ENCODE measurements at places on chromosomes 5 and 9.

DNA sequence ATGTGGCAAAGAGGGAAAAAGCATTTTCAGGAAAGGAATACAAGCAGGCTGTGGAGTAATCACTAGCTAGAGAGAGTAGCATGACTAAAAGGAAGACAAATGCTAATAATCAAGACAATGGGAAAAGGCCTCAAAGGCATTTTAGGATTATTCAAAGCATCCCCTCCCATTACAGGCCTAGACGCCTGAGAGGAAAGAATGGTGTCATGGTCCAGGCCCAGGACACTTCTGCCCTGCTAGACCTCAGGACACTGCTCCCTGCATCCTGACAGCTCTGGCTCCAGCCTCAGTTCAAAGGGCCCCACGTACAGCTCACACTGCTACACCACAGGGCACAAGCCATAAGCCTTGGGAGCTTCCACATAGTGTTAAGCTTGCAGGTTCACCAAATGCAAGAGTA, 40.8 kb upstream of the SHISAL2B start:
- no peak for DNase-seq

DNA sequence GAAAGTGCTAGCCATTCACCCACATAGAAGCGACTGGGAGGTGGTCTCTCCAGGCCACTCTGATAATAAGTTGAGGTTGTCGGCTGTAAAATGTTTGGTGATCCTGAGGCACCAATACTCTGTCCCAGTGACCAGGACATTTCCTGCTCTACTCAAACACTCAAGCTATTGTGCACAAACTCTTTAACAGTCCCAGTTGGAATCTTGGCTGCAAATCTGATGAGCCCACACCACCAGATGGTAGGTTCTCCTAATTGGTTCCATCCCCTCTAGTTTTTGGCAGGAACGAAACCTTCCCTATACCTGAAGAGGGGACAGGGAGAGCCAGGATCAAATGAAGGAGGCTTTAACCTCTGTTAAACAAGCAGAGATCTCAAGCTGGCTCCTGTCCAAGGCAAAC, 14.3 kb downstream of the GRIA1 start:
- no peak for DNase-seq

DNA sequence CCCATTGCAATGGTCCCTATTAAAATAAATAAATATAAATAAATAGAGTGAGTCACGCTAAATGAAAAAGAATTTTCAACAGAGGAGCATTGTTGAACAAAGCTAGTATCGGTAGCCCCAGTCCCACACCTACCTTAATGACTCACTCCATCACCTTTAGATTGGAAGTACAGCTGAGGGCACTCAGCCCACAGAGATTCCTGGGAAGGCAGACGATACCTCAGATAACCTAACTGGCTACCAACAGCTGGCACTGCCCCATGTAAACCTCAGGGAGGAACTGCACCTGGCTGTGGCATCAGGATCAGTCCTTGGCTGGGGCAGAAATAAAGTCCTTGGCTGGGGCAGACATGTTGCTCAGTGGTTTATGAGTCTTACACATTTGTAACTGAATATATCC, 49.3 kb downstream of the SPRY4 start:
- DNase-seq = no peak

DNA sequence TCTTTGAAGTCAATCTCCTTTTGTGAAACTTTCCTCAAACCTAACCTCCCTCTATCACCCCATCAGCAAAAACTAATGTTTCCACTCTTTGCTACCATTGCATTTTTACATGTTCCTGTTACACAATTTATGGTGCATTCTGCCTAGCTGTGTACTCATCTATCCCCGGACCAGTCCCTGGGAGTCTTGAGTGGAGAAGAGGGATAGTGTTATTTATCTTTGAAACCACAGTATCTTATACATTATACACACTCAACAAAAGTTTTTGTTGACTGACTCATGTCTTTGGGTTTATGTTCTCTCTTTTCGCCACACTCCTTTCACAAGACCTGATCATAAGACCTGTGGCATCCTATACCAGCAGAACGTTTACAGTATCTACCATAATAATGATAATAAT, 26.4 kb downstream of the TNFAIP8 start:
- DNase-seq = no peak

GRCh38 chr5:110957934-110958333, 113.6 kb upstream of the TSLP start:
- DNase-seq = no peak

DNA sequence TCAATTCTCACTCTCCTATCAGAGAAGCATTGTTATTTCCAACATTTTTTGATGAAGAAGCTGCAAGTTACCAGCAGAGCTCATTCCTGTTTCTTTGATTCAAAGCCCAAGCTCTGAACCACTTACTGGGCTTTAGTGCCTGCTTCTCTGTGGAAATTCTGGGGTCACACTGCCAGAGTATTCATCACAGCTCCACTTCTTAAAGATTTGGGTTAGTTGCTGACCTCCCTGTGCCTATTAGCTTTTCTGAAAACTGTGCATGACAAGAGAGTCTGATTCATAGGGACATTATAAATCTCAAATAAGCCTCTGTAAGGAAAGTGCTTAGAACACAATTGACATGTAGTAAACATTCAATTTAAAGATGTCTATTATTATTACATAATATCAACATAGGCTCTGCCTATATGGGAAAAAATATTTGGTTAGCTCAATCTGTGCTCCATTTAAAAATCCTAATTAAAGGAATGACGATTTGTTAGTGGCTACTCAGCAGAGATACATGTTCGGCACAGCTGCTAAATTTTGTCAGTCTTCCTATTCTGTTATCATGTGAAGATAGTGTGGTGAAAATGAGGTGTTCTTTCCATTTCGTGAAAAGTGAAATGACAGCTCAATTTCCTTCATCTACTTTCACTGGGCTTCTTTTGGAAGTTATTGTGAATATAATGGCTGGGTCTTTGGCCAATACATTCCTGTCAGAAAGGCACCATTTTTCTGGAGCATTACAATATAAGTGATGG, 293.0 kb downstream of the KCTD16 start:
- no peak for DNase-seq

GRCh38 chr5:137754961-137755762, 999 bp upstream of the HNRNPA0 start:
- no peak for DNase-seq

GRCh38 chr5:41067714-41068568, 3.2 kb downstream of the MROH2B start:
- DNase-seq = no peak

DNA sequence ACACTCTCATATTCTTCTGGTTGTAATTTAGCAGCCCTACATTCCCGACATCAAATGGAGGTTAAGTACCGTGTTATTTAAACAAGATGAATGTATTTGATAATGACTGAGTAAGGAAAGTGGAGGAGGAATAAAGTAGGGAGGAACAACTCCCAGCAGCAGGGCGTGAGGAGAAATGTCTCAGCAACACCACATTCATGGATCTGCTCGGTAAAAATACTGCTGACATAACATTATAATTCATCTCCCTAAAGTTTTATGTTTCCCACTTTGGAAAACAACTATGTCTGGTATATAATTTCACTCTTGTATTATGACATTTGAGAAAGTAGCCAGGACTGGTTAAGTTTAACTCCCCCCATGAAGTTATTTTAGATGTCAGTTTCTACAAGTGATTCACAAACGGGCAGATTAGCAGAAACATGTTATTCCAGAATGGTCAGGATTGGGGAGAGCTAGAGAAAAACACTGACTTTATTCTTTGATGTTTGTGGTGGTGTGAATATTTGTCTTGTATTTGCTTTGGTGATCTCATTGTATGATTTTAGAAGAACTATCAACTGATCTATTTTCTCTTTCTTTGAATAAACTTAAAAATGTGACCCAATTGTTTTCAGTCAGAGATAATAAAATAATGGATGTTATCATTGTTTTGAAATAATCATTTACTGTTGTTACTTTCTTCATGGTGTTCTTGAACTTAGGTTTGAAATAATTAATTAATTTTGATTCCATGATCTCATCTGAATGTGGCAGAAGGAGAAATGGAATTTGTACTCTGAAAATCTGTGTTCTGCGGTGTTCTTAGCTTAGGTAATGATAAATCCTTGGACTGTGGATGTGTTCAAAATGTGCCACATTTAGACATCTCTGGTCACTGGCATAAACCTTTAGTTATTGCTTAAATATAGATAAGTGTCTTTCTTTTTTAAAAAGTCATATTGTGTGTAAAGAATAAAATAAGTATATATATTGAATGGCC, 303.6 kb upstream of the ZNF608 start:
- no peak for DNase-seq

DNA sequence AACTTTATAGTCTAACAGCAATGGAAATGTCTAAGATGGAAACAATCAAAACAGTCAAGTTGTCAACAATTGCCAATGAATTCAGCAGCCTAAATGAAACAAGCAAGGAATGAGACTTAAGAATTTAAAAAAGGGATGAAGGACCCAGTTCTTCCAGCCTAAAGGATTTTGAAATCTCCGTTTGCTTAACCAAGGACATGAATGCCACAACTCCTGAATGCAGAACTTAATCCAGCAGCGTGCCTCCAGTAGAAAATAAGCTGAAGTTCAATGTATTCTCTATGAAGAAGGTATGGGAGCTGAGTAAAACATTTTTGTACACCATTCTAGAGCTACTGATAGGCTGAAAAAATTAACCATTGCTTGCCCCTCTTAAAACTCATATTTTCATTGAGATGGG, 411.3 kb downstream of the ARHGEF28 start:
- DNase-seq = no peak

GRCh38 chr5:111580956-111581355, 68.6 kb upstream of the STARD4 start:
- no peak for DNase-seq

GRCh38 chr9:35619800-35620158, 1.6 kb upstream of the CD72 start:
- no peak for DNase-seq

DNA sequence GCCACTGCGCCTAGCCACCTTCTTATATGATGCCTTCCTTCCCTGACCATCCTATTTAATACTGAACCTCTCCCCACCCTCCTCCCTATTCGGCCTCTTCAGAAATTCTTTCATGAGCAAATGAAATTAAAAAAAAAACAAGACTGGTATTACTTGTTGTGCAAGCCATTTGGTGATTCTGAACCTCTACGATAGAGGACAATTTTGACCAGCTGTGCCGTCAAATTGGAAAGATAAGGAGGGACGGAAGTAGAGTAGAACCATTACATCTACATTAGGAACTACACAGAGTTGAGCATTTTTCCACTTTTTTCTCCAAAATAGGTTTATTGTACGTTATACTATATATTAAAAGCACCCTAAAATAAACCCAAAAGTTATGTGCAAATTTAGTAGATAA, 2.9 kb downstream of the DHX29 start:
- DNase-seq = no peak

GRCh38 chr9:1171546-1171945, 121.4 kb downstream of the DMRT2 start:
- no peak for DNase-seq

Measured in cortex of kidney (tissue), 1 donor.